ENCODE measurements at places on chromosomes 16 and 17.

- DNase-seq, result no peak
- H3K36me3 ChIP-seq, result no peaks in the 10 kb centered on the region
- no peaks in the 10 kb centered on the region for H3K4me1 ChIP-seq
- no peaks in the 10 kb centered on the region for H3K27me3 ChIP-seq
These were observed 16.6 kb upstream of the RNF135 start for GRCh38 chr17:30954046-30954830.

DNA sequence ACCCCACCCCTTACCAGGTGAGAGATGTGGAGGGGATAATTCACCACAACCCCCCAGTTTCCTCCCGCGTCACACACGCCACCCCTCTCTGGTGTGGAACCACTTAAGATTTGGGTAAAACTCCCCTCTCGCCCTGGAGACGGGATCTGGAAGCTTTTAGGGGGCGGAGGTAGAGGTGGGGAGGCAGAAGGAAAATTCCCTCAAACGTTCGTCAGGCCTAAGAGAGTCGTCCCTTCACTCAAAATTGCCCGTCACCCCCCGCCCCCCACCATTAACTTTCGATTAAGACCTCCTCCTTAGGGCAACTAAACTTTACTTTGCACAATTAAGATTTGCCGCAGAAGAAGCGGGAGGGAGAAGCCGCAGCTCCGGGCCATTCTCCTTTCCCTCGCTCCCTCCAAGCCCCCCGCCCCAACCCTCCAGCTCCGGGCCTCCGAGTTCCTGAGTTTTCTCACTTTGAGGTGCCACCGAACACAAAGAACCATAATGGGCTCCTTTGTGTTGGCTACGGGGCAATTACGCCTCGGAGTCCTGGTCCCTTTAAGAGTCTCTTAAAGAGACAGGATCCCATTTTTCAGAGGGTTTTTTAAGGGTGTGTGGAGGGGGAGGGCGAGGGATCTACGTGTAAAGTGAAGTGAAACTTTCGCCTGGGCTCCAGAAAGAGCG, 985 bp upstream of the FZD2 start:
- no peaks in the 10 kb centered on the region for H3K36me3 ChIP-seq
- H3K4me1 ChIP-seq, result peaks cover 27% of the 10 kb centered on the region
- peaks cover 46% of the 10 kb centered on the region for H3K27me3 ChIP-seq
- DNase-seq, result no peak
- no peak overlapping the region for H3K27ac ChIP-seq

DNA sequence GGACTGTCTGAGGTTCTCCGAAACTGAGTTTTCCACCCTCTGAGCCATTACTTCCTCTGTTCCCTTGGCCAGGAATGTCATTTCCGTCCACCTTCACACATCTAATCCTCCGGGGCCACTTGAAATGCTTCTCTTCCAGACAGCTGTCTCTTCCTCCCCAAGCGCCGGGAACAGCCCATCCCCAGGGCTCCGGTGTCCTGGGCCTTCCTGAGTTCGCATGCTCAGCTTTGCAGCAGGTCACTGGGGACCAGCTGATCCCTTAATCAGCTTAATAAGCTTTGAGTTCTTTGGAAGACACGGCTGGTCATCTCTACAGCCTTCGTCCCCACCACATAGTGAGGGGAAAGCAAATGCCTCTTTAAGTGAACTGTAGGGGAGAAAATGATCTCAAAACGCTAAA, 123.4 kb downstream of the DYNLRB2 start:
- no peaks in the 10 kb centered on the region for H3K27me3 ChIP-seq
- H3K4me3 ChIP-seq, result no peak overlapping the region
- no peak overlapping the region for H3K27ac ChIP-seq
- H3K36me3 ChIP-seq, result no peaks in the 10 kb centered on the region
- no peak for DNase-seq
- H3K4me1 ChIP-seq, result no peaks in the 10 kb centered on the region

DNA sequence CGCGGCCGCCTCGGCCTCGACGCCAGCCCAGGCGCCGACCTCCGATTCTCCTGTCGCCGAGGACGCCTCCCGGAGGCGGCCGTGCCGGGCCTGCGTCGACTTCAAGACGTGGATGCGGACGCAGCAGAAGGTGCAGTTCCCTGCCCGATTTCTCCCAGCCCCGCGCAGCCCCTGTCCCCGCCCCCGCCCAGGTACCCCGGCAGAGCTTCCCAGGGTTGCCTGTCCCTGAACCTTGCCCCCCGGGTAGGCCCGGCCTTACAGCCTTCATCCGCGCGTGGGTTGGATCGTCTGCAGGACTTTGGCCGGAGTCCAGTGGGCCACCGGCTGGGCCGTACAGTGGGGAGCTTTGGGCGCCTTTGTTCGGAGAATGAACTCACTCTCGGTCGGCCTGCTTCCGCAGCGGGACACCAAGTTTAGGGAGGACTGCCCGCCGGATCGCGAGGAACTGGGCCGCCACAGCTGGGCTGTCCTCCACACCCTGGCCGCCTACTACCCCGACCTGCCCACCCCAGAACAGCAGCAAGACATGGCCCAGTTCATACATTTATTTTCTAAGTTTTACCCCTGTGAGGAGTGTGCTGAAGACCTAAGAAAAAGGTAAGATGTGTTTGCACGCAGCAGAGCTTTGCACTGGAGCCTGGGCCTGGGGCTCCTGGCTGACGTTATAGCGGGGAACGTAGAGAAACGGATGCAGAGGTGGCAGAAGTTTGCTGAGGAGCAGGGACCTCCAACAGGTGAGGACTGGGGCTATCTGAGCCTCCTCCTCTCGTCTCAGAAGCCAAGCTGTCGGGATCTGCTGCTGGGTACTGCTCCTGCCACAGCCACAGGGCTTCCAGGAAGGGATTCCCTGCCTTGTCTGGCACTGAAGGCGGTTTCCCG, 593 bp downstream of the GFER start:
- H3K36me3 ChIP-seq, result peaks cover 12% of the 10 kb centered on the region
- no peak for DNase-seq
- H3K4me1 ChIP-seq, result peaks cover 44% of the 10 kb centered on the region

DNA sequence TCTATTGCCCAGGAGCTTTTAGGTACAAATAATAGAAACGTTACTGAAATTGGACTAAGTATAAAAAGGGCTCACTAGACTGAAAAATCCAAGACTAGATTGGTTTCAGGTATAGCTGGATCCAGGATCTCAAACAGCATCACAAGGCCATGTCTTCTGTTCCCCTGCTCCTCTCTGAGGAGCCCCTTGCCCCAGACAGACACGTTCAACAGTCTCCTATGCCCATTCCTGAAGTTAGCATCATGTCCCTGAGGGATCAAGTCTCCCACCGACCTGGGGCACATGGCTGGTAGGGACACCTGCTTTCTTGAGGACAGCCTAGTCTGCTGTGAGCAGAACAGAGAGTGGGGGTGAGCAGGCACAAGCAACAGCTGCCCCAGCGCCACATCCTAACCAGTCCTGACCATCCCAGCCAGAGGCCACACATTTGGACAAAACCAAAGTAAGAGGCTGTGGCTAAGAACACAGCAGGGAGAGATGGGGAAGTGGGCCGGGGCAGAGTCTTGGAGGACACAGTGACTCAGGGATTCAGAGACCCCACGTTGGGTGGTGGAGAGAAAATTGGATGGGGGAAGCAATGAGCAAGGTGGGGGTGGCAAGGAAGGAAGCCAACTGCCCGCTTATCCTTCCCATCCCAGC, 10.5 kb upstream of the MMP2 start:
- H3K4me3 ChIP-seq, result no peak overlapping the region
- no peak overlapping the region for H3K27ac ChIP-seq
- H3K27me3 ChIP-seq, result no peaks in the 10 kb centered on the region
- no peak for DNase-seq

GRCh38 chr17:73600103-73600871, 44.0 kb downstream of the SDK2 start:
- peaks cover 13% of the 10 kb centered on the region for H3K4me1 ChIP-seq
- no peaks in the 10 kb centered on the region for H3K36me3 ChIP-seq
- no peaks in the 10 kb centered on the region for H3K27me3 ChIP-seq

- no peaks in the 10 kb centered on the region for H3K36me3 ChIP-seq
- no peak for DNase-seq
- H3K4me1 ChIP-seq, result no peaks in the 10 kb centered on the region
- H3K27ac ChIP-seq, result no peak overlapping the region
These were observed 8.0 kb upstream of the XYLT2 start for GRCh38 chr17:50337956-50338355.

GRCh38 chr17:31476525-31477416, 85.3 kb downstream of the RAB11FIP4 start:
- no peak for DNase-seq
- no peaks in the 10 kb centered on the region for H3K36me3 ChIP-seq
- H3K27me3 ChIP-seq, result no peaks in the 10 kb centered on the region
- no peak overlapping the region for H3K4me3 ChIP-seq
- no peak overlapping the region for H3K27ac ChIP-seq
- H3K4me1 ChIP-seq, result no peaks in the 10 kb centered on the region

DNA sequence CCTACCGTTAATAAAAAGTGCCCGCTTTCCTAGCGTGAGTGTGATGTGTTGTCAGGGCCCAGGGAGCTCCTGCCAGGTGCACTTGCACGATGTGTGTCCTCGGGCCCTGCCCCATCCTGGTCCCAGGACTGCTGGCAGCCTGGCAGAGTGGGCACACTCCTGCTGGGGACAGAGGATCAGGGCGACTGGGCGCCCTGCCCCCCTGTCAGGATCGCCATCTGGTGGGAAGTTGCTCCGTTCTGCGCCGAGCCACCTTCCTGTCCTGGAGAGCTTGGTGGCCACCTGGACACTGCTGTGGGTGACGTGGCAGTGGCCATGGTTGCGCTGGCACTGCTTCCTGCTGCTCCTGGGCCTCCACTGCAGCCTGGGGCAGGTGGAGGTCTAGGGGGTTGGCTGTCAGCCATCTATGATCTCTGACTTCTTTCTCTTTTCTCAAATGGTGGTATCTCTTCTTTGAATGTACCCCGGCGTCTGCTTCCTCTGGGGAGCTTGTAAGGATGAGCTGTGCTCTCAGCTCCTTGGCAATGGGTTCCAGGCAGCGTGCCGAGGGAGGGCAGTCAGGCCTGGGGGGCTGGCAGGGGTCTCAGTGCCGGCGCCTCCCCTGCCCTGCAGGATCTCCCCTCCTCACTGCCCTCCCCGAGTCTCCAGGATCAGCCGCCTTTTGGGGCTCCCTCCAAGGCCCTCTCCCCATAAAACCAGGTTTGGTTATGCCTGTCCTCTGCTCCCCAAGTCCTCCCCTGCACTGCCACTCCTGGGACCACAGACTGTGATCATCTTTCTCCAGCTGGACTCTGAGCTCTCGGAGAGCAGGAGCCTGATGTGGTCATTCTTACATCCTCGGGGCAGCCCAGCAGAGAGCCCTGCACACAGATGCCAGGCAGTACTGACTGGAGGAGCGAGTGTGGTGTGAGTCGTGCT, 76.9 kb downstream of the AMFR start:
- H3K4me3 ChIP-seq, result no peak overlapping the region
- DNase-seq, result no peak
- H3K27ac ChIP-seq, result no peak overlapping the region
- H3K27me3 ChIP-seq, result no peaks in the 10 kb centered on the region

DNA sequence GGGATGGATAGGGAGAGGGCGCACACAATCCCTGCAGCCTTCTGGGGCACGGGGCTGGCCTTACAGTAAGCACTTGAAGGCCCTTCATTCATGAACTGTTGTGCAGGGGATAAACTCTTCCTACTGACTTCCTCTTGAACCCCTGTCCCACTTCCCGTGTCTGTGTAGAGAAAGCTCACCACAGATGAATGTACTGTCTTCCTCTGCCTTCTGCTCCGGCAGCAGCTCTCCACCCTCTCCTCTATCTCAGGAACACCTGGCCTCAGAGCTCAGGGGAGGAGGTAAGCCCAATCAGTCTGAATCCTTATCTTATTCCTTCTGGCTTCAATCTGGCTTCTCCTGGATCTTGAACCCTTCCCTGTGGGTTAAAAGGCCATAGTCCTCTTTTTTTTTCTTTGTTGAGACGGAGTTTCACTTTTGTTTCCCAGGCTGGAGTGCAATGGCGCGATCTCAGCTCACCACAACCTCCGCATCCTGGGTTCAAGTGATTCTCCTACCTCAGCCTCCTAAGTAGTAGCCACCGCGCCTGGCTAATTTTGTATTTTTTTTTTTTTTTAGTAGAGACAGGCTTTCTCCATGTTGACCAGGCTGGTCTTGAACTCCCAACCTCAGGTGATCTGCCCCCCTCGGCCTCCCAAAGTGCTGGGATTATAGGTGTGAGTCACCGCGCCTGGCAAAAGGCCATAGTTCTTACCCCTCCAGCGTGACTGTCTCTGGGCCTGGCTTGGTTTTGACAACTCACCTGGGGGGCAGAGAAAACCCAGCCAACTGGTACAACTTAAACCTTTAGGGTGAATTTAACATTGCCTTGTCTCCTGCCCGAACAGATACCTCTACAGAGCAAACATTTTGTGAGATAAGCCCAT, 7.2 kb upstream of the SLC52A1 start:
- H3K4me3 ChIP-seq, result peak overlapping the region; percentile 51
- DNase-seq, result no peak
- H3K27ac ChIP-seq, result peak overlapping the region; percentile 18

DNA sequence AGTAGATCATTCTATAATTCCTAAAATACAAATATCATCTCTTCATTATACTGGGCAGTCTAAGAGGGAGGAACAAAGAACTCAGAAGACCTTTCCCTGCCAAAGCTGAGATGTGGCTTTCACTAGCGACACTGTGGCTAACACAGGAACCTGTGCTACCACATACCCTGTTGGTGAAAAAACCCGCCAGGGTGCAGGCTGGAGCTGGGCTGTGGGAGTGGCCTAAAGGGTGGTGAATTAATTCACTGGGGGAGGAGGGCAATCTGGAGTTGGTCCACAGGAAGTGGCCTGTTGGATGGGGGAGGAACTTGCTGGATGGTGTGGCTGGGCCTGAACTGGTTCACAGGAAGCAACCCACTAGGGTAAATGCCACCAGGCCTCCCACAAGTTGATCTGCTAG, 7.4 kb downstream of the ZNF594 start:
- H3K27ac ChIP-seq, result no peak overlapping the region
- H3K27me3 ChIP-seq, result no peaks in the 10 kb centered on the region
- peak; percentile 70 for DNase-seq
- no peak overlapping the region for H3K4me3 ChIP-seq
- H3K36me3 ChIP-seq, result peaks cover 4% of the 10 kb centered on the region

- H3K4me3 ChIP-seq, result no peak overlapping the region
- H3K27me3 ChIP-seq, result no peaks in the 10 kb centered on the region
These were observed 25.2 kb downstream of the KANSL1 start for GRCh38 chr17:46167826-46168569.

- H3K4me3 ChIP-seq, result no peak overlapping the region
- no peak overlapping the region for H3K27ac ChIP-seq
- no peaks in the 10 kb centered on the region for H3K36me3 ChIP-seq
- H3K27me3 ChIP-seq, result peaks cover 3% of the 10 kb centered on the region
These were observed 85.0 kb upstream of the DNAJA2 start for GRCh38 chr16:47058295-47059086.

DNA sequence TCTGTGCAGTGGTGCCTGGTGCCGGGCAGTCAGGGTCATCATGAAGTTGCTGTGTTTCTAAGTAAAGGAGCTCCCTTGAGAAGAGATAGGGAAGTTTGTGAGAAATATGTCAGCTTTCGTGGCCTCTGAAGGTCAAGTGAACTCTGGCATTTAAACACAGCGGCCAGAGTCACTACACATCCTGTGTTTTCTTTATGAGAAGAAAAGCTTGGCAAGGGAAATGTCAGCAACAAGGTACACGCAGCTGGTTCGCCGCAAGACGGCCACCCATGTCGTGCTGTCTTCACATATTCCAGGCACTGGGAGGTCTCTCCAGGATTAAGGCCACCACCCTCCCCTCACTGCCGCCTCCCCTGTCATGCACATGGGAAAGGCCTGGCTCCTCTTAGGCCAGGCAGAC, 33.2 kb upstream of the PEMT start:
- peaks cover 10% of the 10 kb centered on the region for H3K4me1 ChIP-seq
- no peaks in the 10 kb centered on the region for H3K36me3 ChIP-seq
- no peaks in the 10 kb centered on the region for H3K27me3 ChIP-seq
- no peak overlapping the region for H3K27ac ChIP-seq

Data from CD4-positive, alpha-beta T cell (primary cell).